HS-27A (cell line): ENCODE measurements at places on chromosomes 4 and X.

GRCh38 chr4:138086611-138087041 lies 155.5 kb downstream of the SLC7A11 start:
- DNase-seq, result no peak

DNA sequence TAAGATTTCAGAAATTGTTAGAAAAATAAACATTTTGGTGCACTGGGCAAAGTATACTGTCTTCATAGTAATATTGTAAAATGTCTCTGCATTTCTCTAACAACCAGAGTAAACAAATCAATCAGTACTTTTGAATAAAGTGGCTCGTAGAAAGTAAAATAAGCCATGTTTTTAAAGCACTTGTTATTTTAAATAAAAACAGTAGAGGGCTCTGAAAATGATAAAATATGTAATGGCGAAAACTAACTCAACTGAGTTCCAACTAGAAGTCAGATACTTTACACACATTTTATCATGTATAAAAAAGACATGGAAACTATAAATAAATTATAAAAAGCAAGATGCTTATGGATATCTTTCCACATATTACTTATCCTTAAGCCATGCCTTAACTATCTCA lies 1134.4 kb downstream of the PDHA2 start:
- DNase-seq, result no peak

DNA sequence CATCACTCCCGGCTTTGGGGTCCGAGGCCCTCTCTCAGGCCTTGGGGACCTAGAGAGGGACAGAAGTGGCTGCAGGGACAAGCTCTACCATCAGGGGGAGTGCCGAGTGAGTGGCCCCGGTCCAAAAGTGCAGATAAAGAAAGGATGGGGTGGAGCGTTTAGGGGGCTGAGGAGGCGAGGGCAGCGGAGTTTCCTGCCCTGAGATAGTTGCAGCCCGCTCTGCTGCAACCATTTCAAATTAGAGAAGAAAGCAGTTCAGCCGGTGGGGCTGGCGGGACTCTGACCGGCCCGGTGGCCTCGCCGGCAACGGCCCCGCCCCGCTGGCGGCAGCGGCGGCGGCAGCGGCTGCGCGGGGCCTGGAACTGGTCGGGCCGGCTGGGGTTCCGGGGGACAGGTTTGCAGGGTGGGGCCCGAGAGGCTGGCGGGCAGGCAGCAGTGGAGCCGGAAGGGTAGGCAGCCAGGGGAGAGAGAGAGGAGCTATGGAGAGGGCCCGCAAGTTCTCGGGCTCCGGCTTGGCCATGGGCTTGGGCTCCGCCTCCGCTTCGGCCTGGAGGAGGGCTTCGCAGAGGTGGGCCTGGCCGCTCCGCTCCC lies 7.6 kb downstream of the DLG3 start:
- DNase-seq, result no peak

DNA sequence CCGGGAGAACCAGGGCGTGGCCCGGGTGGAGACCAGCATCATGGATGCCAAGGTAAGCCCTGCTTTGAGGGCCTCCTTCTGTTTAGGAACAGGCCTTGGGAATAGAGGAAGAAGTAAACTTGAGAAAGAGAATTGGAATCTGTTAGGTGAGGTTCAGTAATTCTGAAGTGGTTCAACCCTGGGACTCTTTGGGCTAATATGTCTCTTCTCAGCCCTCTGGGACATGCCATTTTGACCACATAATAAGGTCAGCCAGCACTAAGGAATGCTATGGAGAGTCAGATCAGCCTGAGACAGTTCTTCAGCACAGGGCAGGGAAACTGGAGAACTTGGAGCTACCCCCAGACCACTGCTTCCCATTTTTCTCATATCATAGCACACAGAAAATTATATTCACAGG lies 63.3 kb upstream of the PRPS1 start:
- DNase-seq, result no peak

DNA sequence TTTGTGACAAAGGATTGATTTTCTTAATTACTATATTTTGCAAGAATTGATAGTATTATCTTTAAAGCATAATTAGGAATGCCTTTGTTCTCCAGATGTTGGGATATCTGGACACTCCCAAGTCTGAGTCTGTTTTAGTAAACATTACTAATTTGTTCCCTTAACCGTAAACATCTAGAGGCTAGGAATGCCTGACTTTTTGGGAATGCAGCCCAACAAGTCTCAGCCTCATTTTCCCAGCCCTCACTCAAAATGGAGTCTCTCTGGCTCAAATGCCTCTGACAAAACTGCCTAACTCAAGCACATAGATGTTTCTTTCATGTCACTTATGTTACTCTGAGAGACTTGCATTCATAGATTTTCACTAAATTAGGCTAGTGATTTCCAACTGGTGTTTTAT lies 297.0 kb upstream of the CLNK start:
- no peak for DNase-seq
